ENCODE measurements at places on chromosomes 6 and 20. TPM values are rescaled to one million over a fixed set of nuclear protein-coding genes. Genes with fewer than 3 reads are reported as not detected.

DNA sequence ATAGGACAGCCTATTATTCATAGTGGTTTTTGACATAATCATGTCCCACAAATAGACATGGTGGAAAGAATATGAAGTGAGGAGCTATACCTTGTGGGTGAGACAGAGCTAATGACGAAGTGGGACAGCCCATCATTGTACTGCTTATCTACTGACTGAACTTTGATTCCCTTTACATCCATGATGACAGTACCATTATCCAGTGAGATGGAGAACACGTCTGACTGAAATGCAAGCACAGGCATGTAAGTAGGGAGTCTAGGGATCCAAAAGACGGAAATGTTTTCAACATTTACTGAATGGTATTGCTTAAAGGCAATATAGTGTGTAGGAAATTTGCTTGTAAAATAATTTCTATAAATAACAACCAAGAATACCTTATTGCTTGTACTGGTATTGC lies 43.5 kb downstream of the FAM229B start:
- no peak for DNase-seq

Gene KHDC1
- polyA plus RNA-seq: 11.8 TPM

Gene FAM209A
- polyA plus RNA-seq: not detected

DNA sequence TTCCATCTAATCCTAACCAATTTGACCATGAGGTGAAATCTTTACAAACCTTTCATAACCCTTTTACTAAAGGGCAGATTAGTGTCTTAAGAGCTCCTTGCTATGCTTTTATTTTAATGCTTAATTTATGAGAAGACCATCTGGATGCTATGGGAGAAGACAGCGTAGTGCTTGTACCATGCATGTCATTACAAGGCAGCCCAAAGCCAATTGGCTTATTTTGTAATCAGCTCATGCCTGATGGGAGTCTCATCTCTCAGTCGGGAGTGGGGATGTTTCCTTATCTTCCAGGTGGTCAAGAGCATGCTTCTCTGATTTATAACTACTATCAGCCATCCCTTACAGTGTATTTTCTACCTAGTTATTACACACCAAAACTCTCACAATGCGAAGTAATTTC lies 304.7 kb downstream of the FARS2 start:
- no peak for DNase-seq

Gene ADGRF1
- polyA plus RNA-seq: 0.21 TPM

DNA sequence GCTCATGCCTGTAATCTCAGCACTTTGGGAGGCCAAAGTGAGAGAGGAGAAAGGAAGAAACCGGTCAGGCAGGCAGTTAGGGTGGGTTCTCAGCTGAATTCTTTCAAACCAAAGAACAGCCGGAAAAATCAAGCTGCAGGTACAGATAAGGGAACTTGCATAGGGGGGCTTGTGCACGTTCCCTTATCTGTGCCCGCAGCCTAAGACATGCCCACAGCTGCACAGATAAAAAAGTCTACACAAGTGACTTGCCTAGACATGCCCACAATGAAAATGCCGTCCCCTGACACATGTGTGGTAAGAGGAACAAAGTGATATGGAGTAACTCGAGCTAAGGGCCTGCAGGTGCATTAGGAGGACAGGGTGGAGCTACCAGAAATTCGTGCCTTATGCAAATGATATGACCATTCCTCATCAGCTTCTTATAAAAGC lies 175.8 kb upstream of the SALL4 start:
- no peak for DNase-seq

DNA sequence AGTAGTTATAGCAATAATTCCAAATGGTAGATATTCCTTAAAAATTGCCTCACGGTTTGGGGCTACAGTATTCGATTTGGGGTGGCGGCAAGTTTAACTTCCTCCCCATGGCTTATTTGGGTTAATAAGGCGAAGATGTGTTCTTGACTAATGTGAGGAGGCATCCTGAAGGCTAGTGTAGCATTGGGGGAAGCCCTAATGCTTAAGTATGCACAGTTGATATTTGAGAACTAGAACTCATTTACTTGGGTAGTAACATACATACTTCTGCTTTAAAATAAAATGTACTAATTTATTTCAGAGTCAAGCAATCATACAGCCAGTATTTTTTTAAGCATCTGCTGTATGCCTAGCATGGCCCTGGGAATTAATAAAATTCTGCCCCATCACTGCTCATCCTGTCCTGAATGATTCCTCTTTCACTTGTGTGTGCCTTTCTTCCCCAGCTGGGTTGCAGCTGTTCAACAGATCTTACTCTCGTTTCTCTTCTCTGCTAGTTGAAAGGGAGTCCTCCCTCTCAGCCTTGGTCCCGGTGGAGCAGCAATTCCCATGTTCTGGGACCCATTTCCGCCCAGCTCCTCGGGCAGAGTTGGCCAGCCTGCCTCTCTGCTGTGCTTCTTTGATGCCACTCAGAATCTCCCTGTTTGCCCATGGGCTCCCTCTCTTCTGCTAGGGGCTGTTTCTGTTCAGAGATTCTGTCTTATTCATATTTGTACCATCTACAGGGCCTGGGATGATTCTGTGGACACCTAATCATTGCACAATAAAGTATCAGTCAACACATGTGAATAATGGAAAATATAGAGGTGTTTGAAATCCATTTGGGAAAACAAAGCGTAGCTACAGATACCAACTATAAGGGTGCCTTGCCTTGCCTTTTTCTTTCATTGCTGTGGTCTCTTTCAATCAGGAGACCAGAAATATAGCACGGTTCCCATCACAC lies 104.8 kb downstream of the ARID1B start:
- DNase-seq: peak; percentile 52

- no peak for DNase-seq
These were observed 124.0 kb downstream of the FIG4 start for GRCh38 chr6:109815054-109815453.

Gene IL17A
- polyA plus RNA-seq: not detected

Gene CAGE1
- polyA plus RNA-seq: 0.09 TPM

Gene STMND1
- 1.2 TPM for polyA plus RNA-seq

DNA sequence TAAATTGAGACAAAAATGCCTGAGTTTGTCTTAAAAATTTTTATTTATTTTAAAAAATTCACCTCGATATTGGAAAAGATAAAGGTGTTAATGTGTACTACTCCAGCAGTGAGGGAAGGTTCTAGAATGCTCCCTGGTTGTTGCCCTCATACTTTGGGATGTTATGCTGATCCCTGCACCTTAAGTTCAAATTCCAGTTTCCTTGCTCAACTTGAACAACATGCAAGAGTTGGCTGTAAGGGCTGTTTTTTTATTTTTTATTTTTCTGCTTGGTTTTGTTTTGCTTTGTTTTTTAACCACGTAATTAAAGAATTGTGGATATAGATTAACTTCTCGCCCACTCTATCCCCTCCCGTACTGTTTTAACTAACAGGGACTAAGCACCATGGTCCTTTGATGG lies 158.7 kb upstream of the CITED2 start:
- no peak for DNase-seq

- DNase-seq: no peak
These were observed 33.1 kb upstream of the TNFRSF21 start for GRCh38 chr6:47342824-47343223.

GRCh38 chr6:15464211-15464725 lies 198.6 kb downstream of the DTNBP1 start:
- DNase-seq: no peak

Gene PRPH2
- polyA plus RNA-seq: 5.0 TPM

DNA sequence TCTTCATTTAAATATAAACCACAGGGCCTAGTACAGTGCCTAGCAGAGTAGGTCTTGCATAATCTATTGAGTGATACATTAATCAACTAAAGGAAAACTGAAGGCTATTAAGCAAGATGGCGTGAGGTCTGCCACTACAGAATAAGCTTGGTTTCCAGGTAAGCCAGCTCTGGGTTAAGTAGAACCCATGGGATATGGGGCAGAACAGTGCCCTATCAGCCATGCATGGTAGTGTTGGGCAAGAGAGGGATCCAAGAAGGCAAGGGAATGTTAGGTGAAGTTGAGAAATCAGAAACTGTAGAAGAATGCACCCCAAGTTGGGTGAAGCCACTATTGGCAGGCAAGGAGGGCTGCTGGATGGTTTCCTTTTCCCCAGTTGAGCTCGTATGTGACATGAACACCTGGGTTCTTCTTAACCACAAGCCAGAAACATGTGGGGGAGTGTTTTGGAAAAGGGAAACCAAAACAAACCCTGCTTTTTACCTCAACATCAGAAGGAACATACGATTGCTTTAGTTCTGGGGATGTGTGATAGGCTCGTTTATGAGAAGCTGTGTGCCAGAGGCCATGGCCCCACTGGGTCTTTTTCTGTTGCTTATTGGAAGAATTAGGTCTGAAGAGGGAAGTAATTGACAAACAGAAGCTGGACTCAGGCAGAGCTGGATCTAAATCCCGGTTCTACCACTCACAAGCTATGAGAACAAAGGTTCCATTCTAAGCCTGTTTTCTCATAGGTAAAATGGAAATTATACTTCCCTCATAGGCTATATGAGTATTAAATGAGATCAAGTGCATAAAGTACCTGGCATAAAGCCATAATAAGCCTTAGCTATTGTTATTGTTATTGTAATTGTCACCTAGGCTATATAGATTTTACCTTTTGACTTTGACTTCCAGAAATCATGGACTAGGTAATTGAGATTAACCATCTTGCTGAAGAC lies 33.5 kb downstream of the NEDD9 start:
- no peak for DNase-seq

DNA sequence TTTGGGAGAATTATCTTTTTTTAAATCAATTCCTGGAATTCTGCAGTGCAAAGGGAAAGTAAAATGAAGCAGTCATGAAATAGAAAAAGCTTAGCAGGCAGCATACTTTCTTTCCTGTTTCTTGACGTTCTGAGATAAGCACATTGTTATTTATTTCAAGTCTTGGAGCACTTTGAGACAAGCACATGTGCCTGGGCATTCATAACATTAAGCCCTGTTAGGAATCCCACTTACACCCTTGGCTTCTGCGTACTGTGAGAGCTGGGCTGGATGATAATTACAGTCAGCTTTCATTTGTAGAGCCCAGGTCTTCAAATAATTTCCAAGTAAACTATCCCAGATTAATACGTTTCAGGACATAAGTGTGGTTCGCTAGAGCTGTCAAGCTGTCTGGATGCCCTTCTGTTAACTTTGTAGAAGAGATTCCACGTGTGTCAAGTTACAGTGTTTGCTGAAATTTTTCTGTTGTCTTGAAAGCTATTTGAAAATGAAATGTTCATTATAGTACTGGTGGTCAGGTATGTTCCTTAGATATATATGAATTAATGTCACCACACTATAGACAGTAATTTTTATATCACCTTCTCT lies 8.9 kb downstream of the FARS2 start:
- DNase-seq: no peak

Gene FOXC1
- 1.3 TPM for polyA plus RNA-seq

DNA sequence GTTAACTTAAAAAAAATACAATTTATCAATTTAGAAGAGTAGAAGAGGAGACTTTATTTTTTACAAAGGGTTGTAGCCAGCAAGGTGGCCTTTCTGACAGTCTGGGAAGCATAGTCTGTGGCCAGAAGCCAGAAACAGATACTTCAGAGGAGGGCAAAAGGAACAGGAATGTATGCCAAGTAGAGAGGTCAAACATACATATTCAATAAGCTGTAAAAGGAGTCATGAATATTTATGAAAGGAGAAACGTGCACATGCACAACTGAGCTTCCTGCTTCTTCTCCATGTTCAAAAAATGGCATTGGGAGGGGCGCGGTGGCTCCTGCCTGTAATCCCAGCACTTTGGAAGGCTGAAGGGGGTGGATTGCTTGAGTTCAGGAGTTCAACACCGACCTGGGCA lies 43.9 kb upstream of the FAM184A start:
- no peak for DNase-seq

Gene GSTA4
- polyA plus RNA-seq: 133 TPM

- DNase-seq: no peak
These were observed 54.1 kb downstream of the CTCFL start for GRCh38 chr20:57470666-57471495.

Data from left lung (tissue), 14 donors.